ENCODE measurements at places on chromosomes 4 and X.

- no peak for DNase-seq
Measured at GRCh38 chr4:138158746-138159297, 83.3 kb downstream of the SLC7A11 start.

DNA sequence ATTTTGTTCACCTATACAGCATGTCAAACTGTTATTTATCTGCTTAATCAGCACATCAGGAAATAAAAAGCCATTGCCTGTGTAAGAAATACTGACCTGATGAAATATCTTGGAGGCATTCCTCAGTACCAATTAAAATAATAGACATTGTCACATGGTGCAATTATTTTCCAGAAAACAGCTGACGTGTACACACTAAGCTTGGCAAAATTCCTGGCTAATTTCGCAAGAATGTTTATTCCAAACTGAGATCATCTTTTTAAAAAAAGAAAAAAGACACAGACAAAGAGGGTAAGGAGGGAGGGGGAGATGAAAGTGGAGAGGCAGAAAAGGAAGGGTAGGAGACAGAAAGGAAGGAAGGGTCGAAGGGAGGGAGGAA lies 61.9 kb upstream of the NFKB1 start:
- no peak for DNase-seq

DNA sequence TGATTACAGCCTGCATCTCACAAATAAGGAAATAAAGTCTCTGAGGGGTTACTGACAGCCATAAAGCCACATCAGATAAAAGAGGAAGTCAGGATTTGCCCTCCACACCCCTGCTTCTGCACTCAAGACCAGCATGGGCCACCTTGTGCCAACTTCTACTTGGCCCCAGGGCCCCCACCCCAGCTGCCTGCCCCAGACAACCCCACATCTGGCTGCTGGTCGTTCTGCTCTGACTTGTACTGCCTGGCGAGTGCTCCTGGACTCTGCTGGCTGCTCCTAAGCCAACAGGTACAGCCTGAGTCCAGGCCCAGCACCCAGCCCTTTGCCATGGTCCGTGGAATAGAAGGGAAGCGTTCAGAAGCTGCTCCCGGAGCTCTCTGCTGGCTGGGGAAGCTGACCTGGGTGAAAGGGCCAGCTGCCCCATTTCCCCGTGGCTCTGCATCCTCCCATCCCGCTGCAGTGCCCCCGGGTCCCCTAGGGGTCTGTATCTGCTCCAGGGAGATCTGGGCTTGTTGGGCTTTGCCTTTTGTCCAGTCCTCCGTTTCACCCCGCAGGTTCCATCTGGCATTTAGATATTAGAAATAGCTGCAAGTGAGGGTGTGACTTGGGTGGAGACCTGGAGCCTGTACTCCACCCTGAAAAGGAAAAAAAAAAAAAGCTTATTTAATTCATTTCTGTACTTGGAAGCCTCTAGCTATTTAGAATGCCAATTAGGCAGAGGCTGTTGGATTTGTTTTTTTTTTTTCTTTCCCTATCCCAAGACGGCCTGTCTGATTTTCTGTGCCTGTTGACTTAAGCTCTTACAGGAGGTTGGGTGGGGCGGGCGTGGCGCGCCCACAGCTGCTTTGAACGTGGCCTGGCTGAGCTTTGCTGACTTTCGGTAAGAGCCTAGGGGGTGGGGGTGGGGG lies 194.7 kb downstream of the PTTG2 start:
- peak; percentile 62 for DNase-seq

DNA sequence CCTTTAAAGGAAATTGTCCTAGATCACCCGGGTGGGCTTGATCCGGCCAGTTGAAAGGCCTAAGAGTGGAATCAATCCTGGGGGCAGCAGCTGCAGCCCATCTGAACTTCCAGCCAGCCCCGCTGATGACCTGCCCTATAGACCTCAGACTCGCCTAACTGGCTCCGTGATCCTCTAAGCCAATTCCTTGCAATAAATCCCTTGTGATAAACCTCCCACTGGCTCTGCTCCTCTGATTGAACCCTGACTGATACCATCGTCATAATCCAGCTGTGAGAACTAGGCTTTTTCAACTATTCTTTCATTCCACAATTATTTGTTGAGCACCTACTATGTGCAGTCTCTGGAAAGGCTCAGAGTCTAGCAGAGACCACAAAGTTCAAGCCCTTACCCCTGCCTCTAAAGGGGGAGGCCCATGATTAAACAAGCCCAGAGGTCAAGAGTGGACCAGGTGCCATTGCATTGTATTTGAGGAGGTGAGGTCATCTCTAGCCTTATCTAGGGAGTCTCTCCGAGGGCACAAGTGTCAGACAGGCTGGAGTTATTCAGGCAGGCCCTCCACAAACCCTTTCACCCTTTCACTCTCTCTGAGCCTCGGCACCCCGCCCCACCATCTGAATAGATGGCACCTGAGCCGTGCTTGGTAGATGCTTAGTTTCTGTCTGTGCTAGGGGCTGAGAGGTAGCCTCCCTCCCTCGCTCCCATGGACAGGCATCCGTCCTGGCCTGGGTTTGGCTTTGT lies 20.5 kb upstream of the GPR78 start:
- DNase-seq: no peak

GRCh38 chrX:38939067-38939466 lies 137.8 kb downstream of the MID1IP1 start:
- DNase-seq: no peak

- no peak for DNase-seq
Measured at GRCh38 chr4:151830168-151830567, 69.4 kb upstream of the GATB start.

DNA sequence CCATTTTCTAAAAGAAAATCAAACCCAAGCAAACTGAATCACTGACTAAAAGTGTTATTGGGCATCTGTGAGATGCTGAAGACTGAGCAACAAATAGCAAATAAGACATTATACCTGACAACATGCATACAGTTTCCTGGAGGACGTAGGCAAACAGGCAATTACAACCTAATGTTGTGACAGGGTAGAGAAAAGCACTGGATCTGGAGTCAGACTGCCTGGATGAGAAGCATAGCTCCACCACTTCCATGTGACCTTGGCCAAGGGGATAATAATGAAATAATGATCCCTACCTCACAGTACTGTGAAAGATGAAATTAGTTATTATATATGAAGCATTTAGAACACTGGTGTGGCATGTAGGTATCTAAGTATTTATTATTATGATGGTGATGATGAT lies 2.7 kb downstream of the SPINK2 start:
- no peak for DNase-seq

GRCh38 chr4:147830987-147831386 lies 99.1 kb downstream of the ARHGAP10 start:
- DNase-seq: no peak

GRCh38 chrX:124338733-124339514 lies 6.5 kb downstream of the TEX13D start:
- no peak for DNase-seq

DNA sequence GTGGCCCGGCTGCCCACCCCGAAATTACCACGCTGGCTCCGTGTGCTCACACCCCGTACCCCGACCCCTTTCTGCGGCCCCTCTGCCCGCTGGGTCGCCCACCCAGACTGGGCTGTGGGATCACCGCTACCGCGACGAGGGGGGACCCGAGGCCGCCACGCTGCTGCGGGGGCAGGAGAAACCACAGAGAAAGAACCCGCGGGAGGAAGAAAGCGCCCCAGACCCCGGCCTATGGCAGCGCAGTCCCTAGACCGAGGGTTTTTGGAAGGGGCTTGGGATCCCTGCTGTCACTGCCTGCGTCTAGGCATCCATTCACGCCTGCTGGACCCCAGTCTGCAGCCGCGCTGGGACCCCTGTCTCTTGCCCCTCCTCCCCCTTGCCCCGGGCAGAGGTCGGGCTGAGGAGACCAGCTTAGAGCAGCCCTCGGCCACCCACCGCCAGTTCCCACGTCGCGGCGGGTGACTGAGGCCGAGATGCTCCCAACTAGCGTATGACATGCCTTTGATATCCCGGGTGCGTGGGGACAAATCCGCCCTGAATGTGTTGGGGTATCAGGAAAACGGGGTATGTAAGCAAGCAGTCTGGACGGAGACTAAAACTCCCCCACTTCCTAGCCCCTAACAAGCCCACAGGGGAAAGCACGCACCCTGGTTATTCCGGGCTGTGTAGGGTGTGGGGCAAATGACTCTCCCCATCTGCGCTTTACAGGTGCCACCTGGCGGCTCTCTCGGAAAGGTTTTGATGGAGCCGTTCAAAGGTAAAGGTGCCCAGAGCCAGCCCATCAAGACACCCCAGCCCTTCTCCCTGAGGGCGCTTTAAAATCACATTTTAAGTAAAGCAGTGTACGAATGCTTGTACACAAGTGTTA lies 862 bp upstream of the INPP4B start:
- peak; percentile 69 for DNase-seq

DNA sequence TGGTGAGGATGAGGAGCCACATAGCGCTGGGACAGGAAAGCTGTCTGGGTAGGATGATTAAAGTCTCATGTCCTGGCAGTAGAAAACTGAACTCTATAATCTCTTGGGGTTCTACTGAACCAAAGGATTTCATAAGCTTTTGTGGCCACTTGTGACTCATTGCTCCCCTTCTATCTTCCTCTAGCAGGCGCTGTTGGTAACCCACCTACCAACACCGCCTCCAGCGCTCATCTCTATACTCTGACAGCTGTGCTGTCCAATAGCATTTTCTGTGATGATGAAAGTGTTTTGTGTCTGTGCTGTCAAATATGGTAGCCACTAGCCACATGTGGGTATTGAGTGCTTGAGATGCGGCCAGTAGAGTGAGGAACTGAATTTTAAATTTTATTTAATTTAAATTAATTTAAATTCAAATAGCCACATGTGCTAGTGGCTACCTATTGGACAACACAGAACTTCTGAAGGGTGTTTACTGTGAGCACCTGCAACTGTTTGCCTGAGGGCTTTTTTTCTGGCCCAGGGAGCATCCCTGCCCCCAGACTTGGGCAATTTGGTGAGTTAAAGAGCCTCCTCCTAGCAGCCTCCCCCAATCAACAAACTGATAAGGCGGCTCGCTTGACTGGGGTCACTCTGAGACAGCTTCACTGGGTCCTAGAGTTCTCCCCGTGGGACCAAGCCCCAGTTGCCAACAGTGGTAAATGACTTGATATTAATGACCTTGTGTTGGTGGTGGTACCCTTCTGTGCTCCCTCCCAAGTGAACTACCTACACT lies 169.2 kb upstream of the ATP6AP2 start:
- DNase-seq: no peak

GRCh38 chrX:131084145-131084544 lies 26.0 kb downstream of the ARHGAP36 start:
- no peak for DNase-seq

- no peak for DNase-seq
Measured at GRCh38 chr4:102642631-102643298, 118.0 kb downstream of the MANBA start.

DNA sequence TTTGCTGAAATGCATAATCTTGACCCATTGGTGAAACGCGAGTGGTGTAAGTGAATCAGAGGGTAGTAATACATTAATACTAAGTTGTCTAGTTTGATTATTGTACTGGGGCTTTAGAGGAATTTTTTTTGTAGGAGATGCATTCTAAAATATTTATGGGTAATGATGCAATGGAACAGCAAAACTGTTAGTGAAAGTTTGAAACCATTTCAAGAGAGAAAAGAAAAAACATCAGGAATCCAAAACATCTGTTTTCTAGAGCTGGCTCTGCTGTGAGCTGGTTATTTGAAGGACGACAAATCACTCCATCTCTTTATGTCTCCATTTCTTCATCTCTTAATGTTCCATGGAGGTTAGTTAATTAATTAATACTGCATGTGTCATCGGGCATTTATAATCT lies 351.9 kb upstream of the FAT1 start:
- no peak for DNase-seq

DNA sequence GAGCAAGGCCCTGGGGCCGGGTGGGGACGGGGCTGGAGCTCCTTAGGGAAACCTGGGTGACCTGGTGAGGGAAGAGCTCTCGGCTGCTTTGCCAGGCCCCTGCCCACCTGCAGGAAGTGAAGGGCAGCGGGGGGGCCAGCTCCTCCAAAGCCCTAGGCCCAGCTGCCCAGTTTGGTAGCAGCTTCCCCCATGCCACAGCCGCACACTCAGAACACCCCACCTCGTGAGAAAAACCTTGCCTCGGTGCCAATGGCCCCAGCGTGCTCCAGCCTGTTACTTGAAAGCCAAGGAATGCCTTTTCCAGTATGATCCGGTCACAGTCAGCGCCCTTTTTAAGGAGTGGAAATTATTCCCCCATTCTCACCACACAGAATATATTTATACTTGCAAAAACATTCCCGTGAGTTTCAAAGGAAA lies 38.3 kb downstream of the ACOX3 start:
- DNase-seq: peak; percentile 92

GRCh38 chr4:5631352-5632065 lies 76.8 kb downstream of the EVC2 start:
- peak; percentile 7 for DNase-seq

DNA sequence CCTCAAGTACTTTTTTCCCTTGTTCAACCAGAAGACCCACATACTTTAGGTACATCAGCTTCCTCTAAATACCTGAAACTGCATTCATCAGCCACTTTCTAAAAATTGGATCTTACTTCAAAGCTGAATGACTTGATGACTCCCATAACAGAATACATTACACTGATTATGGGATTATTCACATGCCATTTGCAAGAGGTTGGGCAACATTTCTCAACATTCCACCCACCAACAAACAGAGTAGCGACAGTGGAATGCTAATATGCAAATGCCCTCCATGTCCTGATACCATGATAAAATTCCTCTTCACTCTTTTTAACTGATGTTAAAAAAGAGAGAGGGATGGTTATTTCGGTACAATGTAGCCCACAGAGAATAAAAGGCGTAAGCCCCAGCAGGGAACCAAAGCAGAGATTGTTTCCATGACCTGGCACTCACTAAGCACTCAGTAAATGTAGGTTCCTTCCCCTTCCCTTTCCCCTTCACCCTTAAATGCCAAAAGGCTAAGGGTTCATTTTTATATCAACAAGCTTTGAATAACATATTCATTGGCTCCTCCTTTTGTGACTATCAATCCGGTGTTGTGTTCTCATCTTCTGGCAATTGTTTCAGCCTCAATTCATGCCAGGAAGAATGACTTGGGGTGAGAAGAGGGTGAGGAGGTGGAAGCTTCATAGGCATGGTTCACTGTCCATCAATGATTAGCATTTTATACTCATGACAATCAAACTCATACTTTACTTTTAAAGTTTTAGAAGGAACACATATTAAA lies 317.2 kb downstream of the DHX15 start:
- DNase-seq: no peak

GRCh38 chr4:149701435-149702156 lies 114.0 kb downstream of the IQCM start:
- no peak for DNase-seq

DNA sequence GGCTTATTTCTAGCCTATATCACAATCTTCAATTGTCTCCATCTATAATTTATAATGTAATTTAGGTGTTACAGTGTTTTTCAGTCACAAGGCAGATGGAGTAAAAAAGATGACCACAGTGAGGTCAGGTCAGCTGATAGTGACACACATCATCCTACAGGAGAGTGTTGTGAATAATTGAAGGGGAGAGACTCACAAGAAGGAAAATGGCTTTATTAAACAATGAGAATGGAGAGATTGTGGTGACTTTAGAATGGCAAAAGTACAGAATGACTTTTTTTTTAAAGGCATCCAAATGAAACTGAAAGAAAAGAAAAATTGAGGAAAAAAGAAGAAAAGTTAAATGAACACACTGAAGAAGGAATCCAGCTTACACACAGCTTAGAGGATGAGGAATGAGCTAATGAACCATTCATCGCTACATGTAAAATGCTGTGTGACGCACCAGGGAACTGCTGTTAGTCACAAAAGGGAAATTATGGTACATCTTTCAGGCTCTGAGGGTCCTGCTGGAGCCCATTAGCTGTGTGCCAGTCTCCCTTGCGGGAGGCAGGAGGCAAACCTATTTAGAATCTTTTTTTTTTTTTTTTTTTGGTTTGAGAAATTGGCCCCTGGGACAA lies 56.6 kb downstream of the SPRY1 start:
- no peak for DNase-seq

All from ascending aorta (tissue), 2 donors.